ENCODE measurements at places on chromosomes 7 and 10. TPM values are rescaled to one million over a fixed set of nuclear protein-coding genes. Genes with fewer than 3 reads are reported as not detected.

Gene WASL
- 20.8 TPM for total RNA-seq

Gene ACTL6B
- total RNA-seq, result not detected

Gene PRR15
- total RNA-seq, result 1.3 TPM

Gene GHRHR
- total RNA-seq, result not detected

Gene IFIT1B
- not detected for total RNA-seq

Gene SH2D4B
- not detected for total RNA-seq

Gene FAM180A
- not detected for total RNA-seq

Gene MYO1G
- 0.09 TPM for total RNA-seq

Gene BTBD16
- total RNA-seq, result 0.52 TPM

Gene CPA4
- total RNA-seq, result 6.1 TPM

Gene DRGX
- total RNA-seq, result not detected

Data from A549 treated with CpdA at 1 μM for 4 hours (cell line).